Upper lobe of left lung (tissue), 6 donors: ENCODE measurements at places on chromosomes 1 and 21. TPM values are rescaled to one million over a fixed set of nuclear protein-coding genes. Genes with fewer than 3 reads are reported as not detected.

DNA sequence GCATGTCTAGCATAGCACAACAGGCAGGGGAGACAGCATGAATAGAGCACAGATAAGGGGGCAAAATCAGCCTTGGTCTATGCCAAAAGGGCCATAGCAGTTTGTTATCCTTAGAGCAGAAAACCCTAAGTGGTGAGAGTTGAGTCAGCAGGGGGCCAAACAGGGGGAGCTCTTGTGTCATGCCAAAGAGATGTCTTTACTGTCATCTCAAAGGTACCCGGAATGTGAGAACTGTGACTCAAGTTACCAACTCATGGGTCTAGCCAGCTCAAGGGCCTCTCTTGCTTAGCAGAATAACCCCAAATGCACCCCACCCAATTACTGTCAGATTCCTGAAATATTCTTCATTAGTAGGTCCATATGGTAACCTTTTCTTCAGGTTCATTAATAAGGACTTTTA is 45.9 kb upstream of the NRDC start:
- no peaks in the 10 kb centered on the region for H3K36me3 ChIP-seq
- no peak overlapping the region for H3K27ac ChIP-seq
- DNase-seq: no peak
- no peaks in the 10 kb centered on the region for H3K4me1 ChIP-seq

DNA sequence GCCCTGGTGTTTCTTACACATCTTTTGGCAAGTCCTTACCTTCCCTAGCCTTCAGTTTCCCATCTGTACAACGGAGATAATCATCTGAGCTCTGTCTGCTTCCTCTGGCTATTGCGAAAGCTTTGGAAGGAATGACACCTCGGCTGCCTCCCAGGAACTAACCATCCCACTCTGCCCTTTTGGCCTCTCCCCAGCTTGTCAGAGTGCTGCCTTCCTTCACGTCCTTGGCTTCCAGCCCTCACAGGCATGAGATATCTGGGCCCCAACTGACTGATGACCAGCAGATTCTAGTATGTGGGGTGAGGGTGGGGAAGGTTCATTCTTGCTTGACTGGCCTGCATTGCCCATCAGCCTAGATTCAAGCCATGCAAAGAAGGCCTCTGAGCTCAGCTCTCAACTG is 253.1 kb upstream of the FGGY start:
- H3K36me3 ChIP-seq: no peaks in the 10 kb centered on the region
- H3K27ac ChIP-seq: peak overlapping the region; percentile 6
- H3K4me3 ChIP-seq: no peak overlapping the region
- DNase-seq: no peak

FMOD gene
- 27.9 TPM for total RNA-seq

- no peak overlapping the region for H3K27ac ChIP-seq
- H3K36me3 ChIP-seq: no peaks in the 10 kb centered on the region
- no peak for DNase-seq
- no peak overlapping the region for H3K4me3 ChIP-seq
Measured at GRCh38 chr1:52709016-52709415, 10.9 kb upstream of the COA7 start.

DNA sequence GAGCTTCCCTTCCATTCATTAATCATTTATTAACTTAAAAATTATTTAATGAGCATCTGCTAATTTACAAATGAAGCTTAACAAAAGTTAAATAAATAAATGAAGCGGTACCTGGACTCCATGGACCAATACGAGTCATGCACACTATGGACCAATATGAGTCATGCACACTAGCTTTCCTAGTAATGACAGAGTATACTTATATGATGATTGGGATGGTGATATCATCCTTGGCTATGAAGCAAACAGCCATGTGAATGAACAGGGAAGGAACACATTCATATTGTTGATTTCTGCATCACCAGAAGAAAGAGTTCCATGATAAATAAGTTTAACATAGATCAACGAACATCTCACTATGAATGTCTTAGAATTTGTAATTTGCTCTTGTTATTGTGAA is 109.9 kb downstream of the SPAG17 start:
- no peaks in the 10 kb centered on the region for H3K36me3 ChIP-seq
- no peaks in the 10 kb centered on the region for H3K27me3 ChIP-seq
- H3K27ac ChIP-seq: no peak overlapping the region
- no peak for DNase-seq
- H3K4me1 ChIP-seq: no peaks in the 10 kb centered on the region
- H3K4me3 ChIP-seq: no peak overlapping the region

DNA sequence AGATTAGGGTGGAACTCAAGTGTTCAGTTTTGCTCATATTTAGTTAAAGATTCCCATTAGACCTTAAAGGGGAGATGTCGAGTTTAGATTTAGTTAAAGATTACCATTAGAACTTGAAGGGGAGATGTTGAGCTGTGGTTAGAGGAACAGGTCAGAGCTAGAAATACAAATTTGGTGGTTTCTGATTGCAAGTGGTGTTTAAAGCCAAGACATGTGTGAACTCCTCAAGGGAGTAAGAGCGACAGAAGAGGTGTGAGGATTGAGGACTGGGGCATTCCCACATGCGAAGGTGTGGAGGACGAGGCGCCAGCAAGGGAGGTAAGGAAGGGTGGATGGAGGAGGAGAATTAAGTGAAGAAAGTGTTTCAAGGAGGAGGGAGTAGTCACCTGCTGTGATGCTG is 168.6 kb downstream of the IER5 start:
- no peak overlapping the region for H3K4me3 ChIP-seq
- no peaks in the 10 kb centered on the region for H3K4me1 ChIP-seq
- H3K27me3 ChIP-seq: no peaks in the 10 kb centered on the region
- no peak for DNase-seq

DNA sequence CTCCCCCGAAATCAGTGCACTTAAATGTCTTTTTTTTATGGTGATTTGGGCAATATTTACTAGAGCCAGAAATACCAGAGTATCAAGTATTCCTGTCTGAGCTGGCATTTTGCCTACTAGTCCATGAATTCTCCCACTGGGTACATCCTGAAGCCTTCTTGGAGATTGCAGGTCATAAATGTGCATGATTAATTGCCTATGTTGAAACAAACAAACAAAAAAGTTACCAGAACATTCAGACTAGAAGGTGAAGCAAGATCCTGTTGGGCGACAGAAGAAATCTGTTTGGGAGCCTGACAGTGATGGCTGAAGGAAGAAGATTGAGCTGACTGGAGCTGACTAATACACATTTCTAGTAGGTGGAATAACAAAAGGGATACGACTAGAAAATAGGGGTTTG is 127.4 kb upstream of the NRIP1 start:
- no peak overlapping the region for H3K4me3 ChIP-seq
- DNase-seq: no peak
- no peaks in the 10 kb centered on the region for H3K27me3 ChIP-seq
- H3K4me1 ChIP-seq: no peaks in the 10 kb centered on the region
- H3K36me3 ChIP-seq: no peaks in the 10 kb centered on the region

FABP3 gene
- total RNA-seq: 52.9 TPM

GRCh38 chr1:76942549-76942948 is 75.3 kb downstream of the ST6GALNAC5 start:
- DNase-seq: no peak
- no peak overlapping the region for H3K4me3 ChIP-seq
- no peak overlapping the region for H3K27ac ChIP-seq
- H3K27me3 ChIP-seq: no peaks in the 10 kb centered on the region
- H3K36me3 ChIP-seq: no peaks in the 10 kb centered on the region
- no peaks in the 10 kb centered on the region for H3K4me1 ChIP-seq

- H3K27me3 ChIP-seq: peaks cover 5% of the 10 kb centered on the region
- peaks cover 4% of the 10 kb centered on the region for H3K4me1 ChIP-seq
- no peak overlapping the region for H3K4me3 ChIP-seq
- H3K36me3 ChIP-seq: no peaks in the 10 kb centered on the region
- DNase-seq: peak; percentile 64
- H3K27ac ChIP-seq: no peak overlapping the region
Measured at GRCh38 chr1:227559499-227559898, 3.9 kb upstream of the ZNF678 start.

- H3K36me3 ChIP-seq: no peaks in the 10 kb centered on the region
- H3K4me1 ChIP-seq: peaks cover 8% of the 10 kb centered on the region
- no peak for DNase-seq
- no peak overlapping the region for H3K27ac ChIP-seq
- H3K4me3 ChIP-seq: no peak overlapping the region
- no peaks in the 10 kb centered on the region for H3K27me3 ChIP-seq
Measured at GRCh38 chr1:54559771-54560231, 11.8 kb downstream of the ACOT11 start.

DNA sequence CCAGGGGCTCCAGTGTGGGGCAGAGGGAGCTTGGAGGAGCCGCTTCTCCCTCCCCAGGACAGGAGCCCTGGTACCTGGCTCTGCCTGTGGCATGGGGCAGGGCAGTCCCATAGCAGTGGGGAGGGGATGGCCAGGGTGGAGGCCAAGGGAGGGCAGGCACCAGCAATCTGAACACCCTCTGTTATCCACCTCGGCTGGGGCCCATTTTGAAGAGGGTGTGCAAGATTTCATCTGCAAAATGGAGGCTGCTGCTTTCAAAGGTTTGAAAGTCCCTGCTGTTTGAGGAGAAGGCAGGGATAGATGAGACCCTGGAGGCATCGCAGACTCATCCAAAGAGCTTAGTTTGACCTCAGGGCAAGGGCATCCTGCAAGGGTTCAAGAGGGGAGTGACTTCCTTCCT is 15.2 kb upstream of the TMPRSS2 start:
- H3K27ac ChIP-seq: no peak overlapping the region
- no peak overlapping the region for H3K4me3 ChIP-seq
- H3K27me3 ChIP-seq: no peaks in the 10 kb centered on the region
- DNase-seq: no peak
- no peaks in the 10 kb centered on the region for H3K4me1 ChIP-seq

DNA sequence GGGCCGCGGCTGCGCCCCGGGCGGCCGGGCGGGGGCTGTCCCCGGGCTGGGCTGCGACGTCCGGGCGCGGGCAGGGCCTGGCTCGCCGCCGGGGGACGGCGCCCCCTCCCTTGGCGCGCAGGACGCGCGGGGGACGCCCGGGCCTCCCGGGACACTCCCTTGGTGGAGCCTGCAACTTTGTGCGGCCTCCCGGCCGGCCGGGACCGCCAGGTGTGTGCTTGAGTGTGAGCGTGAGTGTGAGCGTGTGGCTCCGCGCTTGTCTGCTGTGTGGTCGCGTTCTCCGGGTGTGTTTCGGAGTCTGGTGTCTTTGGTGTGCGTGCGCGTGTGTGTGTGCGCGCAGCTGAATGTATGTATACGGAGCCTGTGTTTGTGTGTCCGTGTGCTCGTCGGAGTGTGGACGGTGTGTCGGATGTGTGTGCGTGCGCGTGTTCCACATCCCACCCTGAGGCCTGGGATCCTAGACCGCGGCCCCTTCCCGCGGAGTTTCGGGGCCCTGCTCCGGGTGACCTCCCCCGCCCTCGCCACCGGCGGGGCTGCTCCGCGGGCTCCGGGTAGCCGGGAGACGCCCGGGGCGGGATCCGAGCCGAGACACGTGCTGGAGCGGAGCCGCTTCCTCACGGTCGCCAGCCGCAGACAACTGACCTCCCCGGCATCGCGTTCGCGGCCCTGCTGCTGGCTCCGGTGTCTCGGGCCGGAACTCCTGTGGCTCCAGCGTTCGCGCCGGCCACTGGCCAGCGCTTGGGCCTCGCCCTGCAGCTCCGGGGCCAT is 1.7 kb downstream of the PTPRU start:
- H3K27me3 ChIP-seq: peaks cover 21% of the 10 kb centered on the region
- H3K4me1 ChIP-seq: peaks cover 30% of the 10 kb centered on the region
- DNase-seq: peak; percentile 91
- H3K36me3 ChIP-seq: no peaks in the 10 kb centered on the region
- H3K27ac ChIP-seq: peak overlapping the region; percentile 86

GRCh38 chr1:154151311-154151710 is 3.6 kb downstream of the NUP210L start:
- DNase-seq: no peak
- peaks cover 20% of the 10 kb centered on the region for H3K4me1 ChIP-seq
- no peak overlapping the region for H3K27ac ChIP-seq
- no peak overlapping the region for H3K4me3 ChIP-seq
- H3K36me3 ChIP-seq: no peaks in the 10 kb centered on the region
- no peaks in the 10 kb centered on the region for H3K27me3 ChIP-seq

S100A14 gene
- 239 TPM for total RNA-seq

PSRC1 gene
- total RNA-seq: 7.2 TPM

DNA sequence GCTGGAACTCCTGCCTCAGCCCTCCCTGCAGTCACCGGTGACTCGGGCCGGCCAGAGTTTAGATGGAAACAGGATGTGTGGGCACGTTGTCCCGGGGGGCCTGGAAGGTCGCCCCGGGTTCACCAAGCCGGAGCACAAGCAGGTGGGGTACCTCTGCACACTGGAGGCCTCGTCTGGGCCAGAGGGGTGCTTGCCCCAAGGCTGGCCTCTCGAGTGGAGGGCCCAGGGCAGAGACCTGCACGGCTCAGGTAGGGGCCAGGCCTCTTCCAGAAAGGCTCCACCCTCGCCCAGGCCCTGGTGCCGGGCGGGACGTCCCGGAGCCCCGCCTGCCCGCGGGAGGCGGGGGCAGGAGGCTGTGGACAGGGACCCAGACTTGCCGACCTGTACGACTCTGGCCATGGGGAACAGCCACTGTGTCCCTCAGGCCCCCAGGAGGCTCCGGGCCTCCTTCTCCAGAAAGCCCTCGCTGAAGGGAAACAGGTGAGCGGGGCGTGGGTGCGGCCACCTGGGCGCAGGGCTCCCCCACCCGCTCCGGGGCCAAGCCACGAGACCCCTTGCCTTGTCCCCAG is at the start of gene PLEKHN1:
TSS of gene PLEKHN1 (plus strand) at position 348 of the 569 bp plus-strand sequence. CDS start at position 398, 50 bp downstream.
- peaks cover 14% of the 10 kb centered on the region for H3K36me3 ChIP-seq
- DNase-seq: peak; percentile 89
- H3K4me3 ChIP-seq: peak within 1 kb of the TSS; percentile 50
- H3K27me3 ChIP-seq: peaks cover 12% of the 10 kb centered on the region
- H3K4me1 ChIP-seq: peaks cover 21% of the 10 kb centered on the region

DNA sequence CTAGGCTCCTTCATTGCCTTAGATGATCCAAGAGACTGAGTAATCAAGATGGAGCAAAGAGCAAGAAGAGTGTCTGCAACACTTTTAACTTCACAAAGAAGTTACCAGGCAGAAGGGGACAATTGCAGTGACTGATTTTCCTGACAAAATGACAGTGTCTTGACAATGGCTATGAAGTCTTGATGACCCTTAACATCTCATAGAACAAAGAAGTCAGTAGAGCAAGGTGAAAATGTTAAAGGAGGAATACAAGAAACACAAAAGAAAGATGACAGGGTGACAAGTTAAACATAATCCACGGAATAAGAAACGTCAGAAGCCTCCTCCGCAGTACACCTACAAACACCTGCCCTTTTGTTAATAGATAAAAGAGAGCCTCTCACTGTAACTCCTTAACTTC is 15.1 kb upstream of the VCAM1 start:
- no peaks in the 10 kb centered on the region for H3K4me1 ChIP-seq
- no peaks in the 10 kb centered on the region for H3K36me3 ChIP-seq
- H3K27ac ChIP-seq: no peak overlapping the region
- H3K4me3 ChIP-seq: no peak overlapping the region

DNA sequence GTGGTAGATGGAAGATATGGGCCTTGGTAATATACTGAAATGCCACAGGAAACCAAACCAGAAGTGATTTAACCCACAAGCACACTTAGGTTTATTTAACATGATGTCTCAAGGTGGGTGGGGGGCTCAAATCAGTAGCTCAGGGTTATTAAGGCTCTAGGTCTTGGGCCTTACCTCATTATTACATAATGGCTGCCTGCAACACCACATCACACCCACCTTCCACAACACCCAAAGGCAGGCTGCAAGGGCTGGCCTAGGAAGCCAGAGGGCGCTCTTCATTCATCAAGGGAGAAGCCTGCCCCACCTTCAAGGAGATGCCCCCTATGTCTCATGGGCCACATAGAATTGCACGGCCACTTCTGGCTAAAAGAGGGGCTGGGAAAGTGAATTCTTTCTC is 6.0 kb downstream of the TFF1 start:
- no peak overlapping the region for H3K4me3 ChIP-seq
- no peak overlapping the region for H3K27ac ChIP-seq
- H3K4me1 ChIP-seq: no peaks in the 10 kb centered on the region
- H3K36me3 ChIP-seq: no peaks in the 10 kb centered on the region
- no peak for DNase-seq

GRCh38 chr1:181783208-181783607 is 278.3 kb downstream of the ZNF648 start:
- H3K27ac ChIP-seq: no peak overlapping the region
- H3K36me3 ChIP-seq: no peaks in the 10 kb centered on the region
- no peak for DNase-seq
- H3K4me1 ChIP-seq: no peaks in the 10 kb centered on the region
- H3K4me3 ChIP-seq: no peak overlapping the region
